ENCODE measurements at places on chromosomes 7 and 10. TPM values are rescaled to one million over a fixed set of nuclear protein-coding genes. Genes with fewer than 3 reads are reported as not detected.

The ESYT2 gene
- total RNA-seq: 31.8 TPM

The SEM1 gene
- total RNA-seq: 60.4 TPM

DNA sequence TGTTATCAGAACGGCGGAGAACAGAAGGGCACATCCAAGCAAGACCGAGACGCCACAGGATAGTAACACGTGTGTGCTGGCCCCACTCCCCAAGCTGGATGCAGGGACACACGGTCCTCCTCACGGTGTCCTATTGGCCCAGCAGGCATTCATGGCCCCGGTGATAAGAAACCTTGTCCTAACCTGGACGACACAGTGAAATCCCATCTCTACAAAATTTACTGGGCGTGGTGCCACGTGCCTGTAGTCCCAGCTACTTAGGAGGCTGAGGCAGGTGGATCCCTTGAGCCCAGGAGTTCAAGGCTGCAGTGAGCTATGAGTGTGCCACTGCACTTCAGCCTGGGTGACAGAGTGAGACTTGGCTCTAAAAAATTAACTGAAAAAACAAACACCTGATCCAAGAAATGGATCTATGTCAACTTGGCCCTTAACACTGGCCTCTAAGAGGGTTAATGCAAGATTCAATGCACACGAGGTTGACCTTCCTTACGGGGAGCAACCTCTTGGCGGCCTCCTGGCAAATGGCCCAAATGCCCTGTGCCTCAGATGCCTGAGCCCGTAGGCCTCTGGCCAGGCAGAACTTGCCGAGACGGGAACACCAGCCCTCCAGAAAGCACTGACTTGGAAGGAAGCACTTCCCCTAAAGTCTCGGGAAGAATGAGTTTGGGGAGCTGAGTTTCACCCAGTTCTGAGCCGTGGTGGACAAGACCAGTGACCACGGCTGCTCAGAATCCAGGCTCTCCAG lies 72.3 kb downstream of the ZRANB1 start:
- peaks cover 26% of the 10 kb centered on the region for H3K36me3 ChIP-seq
- H3K4me1 ChIP-seq: peaks cover 32% of the 10 kb centered on the region
- H3K27me3 ChIP-seq: peaks cover 7% of the 10 kb centered on the region
- H3K27ac ChIP-seq: peak overlapping the region; percentile 45
- no peak overlapping the region for H3K4me3 ChIP-seq

DNA sequence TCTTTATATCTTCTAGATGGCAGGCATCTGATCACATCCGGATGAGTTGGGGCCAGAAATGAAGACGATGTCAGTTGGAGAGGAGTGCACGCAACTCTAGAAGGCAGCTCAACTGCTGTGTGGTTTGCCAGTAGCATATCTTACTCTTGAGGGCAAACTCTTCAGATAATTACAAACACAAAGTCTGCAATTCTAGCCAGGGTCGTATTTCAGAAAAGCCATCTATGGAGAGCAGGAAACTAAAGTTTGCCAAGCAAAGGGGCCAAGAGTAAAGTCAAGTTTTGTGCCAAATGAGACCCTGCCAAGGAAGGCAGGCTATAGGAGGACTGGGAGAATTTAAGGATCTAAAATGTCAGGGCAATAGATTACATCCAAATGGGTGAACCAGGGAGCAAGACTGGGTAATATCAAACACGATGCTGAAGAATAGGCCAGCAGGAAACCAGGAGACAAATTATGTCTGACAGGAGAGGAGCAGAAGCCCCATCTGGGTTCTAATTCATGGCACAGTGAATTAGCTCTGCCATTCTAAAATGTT lies 312.5 kb upstream of the SEMA3C start:
- H3K36me3 ChIP-seq: no peaks in the 10 kb centered on the region
- no peaks in the 10 kb centered on the region for H3K27me3 ChIP-seq
- peaks cover 2% of the 10 kb centered on the region for H3K4me1 ChIP-seq
- no peak for DNase-seq

- H3K4me1 ChIP-seq: peaks cover 10% of the 10 kb centered on the region
- H3K27ac ChIP-seq: no peak overlapping the region
- peaks cover 15% of the 10 kb centered on the region for H3K27me3 ChIP-seq
- H3K36me3 ChIP-seq: no peaks in the 10 kb centered on the region
These were observed 24.2 kb downstream of the TRIM8 start for GRCh38 chr10:102668326-102669107.

DNA sequence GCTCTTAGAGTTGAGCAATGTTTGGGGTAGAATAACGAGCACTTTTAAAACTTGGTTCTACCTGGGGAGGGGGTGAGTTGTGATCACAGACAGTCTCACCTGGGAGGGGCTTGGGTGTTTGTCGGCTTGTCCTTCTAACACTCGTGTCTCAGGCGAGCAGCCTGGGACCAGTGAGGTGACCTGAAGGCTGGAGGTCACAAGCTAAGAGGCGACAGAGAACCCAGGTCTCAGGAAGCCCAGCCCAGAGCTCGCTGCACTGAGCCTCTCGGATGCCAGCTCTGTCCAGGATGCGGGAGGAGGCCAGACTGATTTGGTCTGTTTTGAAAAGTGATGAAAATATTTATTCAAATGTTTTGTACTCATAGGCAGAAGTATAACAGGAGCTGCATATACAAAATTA lies 11.8 kb downstream of the HTRA1 start:
- no peaks in the 10 kb centered on the region for H3K36me3 ChIP-seq
- DNase-seq: no peak
- H3K27ac ChIP-seq: no peak overlapping the region
- no peaks in the 10 kb centered on the region for H3K27me3 ChIP-seq
- no peak overlapping the region for H3K4me3 ChIP-seq

DNA sequence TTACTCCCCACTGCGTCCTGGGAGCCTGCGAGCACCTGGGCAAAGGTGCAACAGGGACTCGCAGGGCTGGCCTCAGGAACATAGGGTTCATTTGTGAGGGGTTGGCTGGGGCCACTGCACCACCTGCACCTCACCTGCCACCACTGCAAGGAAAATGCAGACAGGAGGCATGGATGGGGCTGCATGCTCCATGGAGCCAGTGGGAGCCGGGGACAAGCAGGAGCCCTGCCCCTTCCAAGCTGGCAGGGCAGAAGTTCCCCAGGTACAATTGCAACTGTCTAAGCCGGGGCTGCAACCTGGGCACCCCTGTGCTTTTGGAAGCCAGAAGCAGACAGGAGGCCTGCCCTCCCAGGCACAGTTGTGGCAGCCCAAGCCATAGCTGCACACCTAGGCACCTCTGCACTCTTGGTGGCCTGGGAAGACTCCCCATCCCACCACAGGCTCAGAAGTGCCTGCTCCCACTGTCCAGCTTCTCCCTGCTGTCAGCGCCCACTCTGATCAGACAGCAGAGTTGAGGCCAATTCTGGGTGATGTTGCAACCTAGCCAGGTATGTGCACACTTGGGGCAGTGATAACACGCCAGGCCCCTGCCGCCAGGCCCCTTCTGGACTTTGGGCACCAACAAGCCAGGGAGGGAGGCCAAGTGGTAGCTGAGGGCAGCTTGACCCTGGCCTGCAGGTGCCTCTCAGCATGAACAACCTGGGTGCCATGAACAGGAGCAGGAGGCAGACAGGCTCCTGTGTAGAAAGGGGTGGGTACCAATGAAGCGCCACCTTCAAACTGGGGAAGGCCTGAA lies 58.2 kb downstream of the TMEM106B start:
- H3K27me3 ChIP-seq: no peaks in the 10 kb centered on the region
- DNase-seq: no peak
- H3K27ac ChIP-seq: no peak overlapping the region

DNA sequence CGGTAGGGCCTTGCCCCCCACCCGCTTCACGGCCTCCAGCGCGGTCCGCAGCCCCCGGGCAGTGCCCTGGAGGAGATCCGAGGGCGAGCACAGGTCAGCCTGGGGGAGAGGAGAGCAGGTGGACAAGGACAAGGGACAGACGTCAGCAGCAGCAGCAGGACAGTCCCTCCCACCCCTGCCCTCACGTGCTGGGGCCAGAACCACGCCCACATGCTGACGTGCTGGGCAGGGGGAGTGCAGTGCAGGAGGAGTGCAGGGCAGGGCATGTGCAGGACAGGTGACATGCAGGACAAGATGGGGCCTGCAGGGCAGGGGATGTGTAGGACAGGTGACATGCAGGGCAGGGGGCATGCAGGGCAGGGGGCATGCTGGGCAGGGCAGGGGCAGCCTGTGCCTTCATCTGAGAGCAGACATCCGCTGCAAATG lies 1.5 kb upstream of the SAP25 start:
- peaks cover 12% of the 10 kb centered on the region for H3K36me3 ChIP-seq
- DNase-seq: no peak
- H3K27ac ChIP-seq: no peak overlapping the region
- H3K4me3 ChIP-seq: no peak overlapping the region
- peaks cover 20% of the 10 kb centered on the region for H3K27me3 ChIP-seq
- peaks cover 4% of the 10 kb centered on the region for H3K4me1 ChIP-seq
